ENCODE measurements at places on chromosomes 7 and 10.

GRCh38 chr10:133196221-133196915 lies 33.6 kb upstream of the UTF1 start:
- DNase-seq = no peak

- no peak for DNase-seq
Observed at GRCh38 chr10:93436591-93437085, 45.5 kb downstream of the MYOF start.

DNA sequence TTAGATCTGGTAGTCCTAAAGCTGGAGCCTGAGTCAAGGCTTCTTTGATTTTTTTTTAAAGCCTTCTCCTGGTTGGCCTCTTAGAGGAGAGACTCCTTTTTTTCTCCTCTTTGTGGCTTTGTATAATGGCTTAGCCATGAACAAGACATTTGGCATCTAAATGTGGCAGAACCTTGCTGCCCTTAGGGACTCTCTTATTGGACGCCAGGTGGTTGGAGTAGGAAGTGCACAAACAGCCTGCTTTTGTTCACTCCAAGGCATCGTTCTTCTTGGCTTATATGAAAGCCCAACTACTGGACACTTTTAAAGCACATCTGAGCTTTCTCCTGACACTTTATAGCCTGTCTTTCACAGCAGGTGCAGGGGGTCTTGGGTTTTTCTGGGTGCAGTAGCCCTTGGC lies 25.0 kb downstream of the ZPBP start:
- no peak for DNase-seq

GRCh38 chr7:151237244-151238189 lies 5.2 kb downstream of the CHPF2 start:
- DNase-seq = no peak

GRCh38 chr7:31782411-31782991 lies 95.5 kb downstream of the PPP1R17 start:
- DNase-seq = no peak

DNA sequence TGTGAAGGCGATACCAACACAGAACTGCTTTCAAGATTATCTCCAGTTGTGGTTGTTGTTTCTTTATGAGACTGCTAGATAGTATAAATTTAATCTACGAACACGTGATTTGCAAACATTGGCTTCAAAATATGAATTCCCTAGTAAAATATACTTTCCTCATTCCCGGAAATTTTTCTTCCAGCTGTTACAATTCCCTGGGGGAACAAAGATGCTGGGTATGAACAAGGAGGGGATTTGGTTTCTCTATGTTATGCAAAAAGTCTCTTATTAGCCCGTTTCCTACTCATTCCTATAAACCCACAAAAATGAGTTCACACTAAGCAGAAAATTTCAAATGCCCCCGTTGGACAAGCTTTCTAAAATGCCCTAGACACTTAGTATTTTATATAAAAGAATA lies 928.3 kb downstream of the CNTNAP2 start:
- no peak for DNase-seq

DNA sequence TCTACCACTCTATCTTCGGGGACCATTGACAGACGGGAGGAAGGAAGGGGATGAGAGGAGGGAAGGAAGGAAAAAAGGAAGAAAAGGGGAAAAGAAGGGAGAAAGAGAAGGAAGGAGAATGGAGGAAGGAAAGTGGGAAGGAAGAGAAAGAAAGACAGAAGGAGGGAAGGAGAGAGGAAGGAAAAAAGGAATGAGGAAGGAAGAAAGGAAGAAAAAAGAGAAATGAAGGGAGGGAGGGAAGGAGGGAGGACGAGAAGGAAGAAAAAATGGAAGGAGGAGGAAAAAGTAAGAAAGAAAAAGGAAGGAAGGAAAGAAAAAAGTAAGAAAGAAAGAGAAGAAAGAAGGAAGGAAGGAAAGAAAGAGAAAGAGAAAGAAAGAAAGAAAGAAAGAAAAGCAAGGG lies 128.9 kb downstream of the ADARB2 start:
- DNase-seq = no peak

DNA sequence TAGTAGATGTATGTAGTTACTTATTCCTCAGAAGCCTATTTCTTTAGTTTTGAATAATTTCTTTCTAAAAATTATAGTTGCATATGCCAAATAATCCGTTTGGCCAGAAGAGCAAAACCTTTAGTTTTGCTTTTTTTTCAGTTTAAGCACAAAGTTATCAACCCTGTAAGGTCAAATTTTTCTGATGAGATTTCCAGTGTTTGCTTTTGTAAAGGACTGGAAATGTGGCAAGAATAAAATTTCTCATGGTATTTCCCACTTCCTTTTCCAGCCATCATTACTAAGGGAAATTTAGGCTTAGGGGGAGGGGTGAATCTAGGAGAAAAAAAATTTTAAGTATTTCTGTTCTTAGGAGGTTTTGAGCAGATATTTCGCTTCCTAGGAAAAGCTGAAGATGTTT lies 7.6 kb downstream of the CALD1 start:
- DNase-seq = no peak

GRCh38 chr7:46569133-46569465 lies 648.0 kb upstream of the IGFBP3 start:
- no peak for DNase-seq

- no peak for DNase-seq
Observed at GRCh38 chr7:32399311-32399710, 90.9 kb downstream of the LSM5 start.

DNA sequence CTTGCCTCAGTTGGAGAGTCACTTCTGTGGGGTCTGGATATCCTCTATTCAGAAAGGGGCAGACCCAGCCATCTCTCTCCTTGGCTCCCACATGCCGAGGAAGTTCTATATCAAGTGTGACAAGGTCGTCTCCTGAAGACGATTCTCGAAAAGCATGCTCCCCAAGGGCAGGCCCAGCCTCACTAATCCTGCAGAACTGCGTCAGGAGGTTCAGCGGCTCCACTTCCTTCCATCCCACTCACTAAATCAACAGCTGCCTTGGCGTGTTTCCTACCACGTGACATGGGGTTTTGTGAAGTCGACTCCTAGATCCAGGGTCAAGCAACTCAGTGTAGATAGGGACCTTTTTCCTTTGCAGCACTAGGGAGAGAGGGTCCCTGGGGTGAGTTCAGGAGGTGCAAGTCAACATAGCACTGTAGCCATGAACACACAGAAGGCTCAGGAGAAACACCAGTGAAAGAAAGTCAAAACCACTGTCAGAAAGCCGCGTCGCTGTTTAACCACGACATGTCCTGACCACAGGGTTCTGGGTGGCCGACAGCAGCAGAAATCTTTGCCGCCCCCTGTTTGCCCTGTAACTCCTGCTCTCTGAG lies 156.4 kb downstream of the PRPF18 start:
- no peak for DNase-seq

- DNase-seq = no peak
Observed at GRCh38 chr7:144842377-144842851, 6.6 kb upstream of the TPK1 start.

GRCh38 chr10:13555884-13556510 lies 27.2 kb upstream of the BEND7 start:
- no peak for DNase-seq

GRCh38 chr10:21329995-21330627 lies 195.4 kb downstream of the SKIDA1 start:
- no peak for DNase-seq

DNA sequence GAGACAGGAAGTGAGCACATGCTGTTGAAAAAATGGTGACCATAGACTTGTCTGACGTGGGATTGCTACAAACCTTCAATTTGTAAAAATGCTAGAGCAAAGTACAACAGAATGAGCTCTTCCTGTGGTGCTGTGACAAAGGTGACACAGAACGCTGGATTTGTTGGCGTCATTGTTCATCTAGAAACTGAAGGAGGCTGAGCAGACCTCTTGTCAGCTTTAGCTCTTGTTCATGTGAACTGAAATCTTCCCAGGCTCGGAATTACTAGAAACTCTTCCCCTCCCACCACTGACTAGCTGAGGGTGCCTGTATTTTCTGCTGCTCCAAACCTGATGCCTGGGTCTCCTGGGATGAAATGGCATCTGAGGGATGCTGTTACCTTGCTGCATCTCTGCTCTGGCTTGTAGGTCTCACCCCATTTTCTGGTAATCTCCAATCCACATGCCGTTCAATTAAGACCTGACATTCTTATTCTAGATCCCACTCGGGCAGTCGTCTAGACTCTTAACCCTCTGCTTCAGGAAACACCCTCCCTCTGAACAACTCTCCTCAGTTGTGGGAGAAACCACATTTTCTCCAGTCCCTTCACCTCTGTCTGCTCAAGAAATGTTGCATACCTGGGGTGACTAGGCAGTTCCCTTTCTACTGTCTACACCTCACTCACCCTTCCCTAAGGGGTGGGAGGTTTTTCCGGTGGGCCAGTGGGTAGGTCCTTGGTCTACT lies 349.3 kb downstream of the CXCL12 start:
- DNase-seq = no peak

Data from omental fat pad (tissue), 4 donors.